ENCODE measurements at places on chromosomes 4 and X.

DNA sequence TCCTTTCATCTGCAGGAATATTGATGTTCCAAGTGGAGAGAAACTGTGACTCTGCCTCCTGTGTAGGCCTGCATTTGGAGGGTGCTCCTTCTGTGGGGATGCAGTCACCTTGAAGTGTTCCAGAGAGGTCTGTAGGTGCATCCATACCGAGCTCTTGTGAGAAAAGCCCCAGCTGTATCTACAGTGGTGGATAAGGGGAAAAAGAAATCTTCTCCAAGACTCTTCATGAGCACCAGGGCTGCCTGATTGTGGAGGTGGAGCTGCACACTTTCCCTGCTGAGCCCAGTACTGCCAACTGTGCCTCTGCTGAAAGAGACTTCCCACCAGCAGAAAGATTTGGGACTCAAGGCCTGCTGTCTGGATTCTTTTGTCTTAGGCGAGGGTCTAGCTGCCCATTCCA is 35.1 kb upstream of the ADH4 start:
- DNase-seq, result no peak

DNA sequence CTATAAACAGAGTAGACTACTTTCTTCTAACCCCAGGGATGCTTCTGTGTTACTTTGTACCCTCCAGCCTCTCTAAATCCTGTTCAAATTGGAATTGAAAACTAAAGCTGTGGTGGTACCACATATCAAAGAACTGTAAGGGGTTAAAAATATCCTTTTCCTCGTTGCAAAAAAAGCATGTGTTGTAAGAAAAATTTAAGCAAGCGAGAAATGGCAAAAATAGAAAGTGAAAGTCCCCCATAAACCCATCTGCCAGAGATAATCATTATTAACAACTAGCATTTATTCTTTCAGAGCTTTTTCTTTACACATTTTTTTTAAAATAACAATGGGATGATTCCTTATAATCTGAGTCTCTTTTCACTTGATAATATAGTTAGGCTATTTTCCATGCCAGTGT is 40.6 kb downstream of the TMEM164 start:
- no peak for DNase-seq

DNA sequence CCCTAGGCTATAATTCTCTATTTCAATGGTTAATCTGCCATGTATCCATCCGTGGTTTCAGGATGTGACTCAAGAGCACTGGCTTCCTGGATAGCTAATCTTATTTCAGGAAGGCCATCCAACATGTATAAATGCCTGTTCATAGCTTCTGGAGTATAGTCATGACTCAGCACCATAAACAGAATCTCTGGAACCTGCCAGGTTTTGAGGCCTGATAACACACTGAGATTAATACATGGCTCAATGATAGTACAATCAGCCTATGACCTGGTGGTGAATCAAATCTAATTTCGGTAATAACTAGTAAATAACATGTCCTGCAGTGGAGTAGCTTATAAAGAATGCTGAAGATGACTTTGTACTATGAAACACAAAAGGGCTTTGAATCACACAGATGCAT is 5.7 kb upstream of the IL13RA2 start:
- no peak for DNase-seq

GRCh38 chr4:73978886-73979285 is 2.9 kb downstream of the PF4 start:
- no peak for DNase-seq

DNA sequence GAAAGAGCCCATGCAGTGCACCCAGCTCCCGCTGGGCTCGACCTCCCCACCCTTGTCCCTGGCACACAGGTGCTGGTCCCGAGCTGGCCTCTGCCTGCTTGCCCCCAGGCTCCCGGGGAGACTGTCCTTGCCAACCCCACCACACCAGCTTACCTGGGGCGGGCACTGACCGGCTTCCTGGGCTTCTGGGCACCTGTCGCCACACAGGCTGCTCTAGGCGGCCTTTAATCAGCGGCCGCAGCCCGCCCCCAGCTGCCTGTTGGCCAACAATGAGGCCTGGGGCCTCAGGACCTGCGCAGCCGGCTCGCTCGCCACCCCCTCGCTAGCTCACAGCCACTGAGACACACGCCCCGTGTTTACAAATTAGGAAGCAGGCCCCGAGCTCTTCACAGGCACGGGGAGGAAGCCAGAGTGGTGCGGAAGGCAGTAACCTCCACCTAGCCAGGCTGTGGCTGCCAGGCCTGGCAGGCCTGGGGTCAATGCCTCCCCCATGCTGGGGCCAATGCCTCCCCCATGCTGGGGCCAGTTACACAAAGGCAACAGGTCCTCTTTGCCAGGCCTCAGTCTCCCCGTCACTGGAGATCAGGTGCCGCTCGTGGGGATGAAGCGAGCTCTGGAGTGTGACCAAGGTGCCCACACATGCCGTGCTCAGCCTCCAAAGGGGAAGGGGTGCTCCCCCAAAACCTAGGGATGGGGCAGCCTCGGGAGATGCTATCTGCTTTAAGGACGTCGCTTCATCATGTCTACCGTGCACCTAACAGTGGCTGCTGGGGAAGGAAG is at the start of gene TREX2:
Gene TREX2 (minus strand): TSS at position 201 of the 780 bp plus-strand sequence. CDS start 626 bp downstream, outside the sequence.
- no peak for DNase-seq

DNA sequence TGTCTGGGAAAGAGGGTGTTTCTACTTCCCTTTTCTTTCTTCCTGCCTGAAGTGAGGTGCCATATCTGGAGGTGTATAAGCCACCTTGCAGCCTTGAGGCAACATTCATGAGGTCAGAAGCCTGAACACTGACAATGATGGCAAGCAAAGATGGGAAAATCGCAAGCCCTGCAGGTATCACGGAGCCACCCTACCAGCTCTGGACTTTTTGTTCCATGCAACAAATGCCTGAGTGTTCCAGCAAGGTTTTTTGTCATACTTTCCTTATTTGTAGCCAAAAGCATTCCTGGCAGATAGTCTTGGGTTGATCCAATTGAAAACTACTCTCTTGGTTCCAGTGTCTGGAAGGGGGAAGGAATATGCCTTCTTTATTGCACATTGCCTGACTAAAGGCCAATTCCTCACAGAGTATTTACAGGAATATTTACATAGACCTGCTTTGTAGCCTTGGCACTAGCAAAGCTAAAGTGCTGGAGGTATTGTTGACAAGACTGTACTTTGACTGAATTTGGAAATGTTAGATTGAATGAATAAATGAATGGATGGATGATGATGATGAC is 14.4 kb upstream of the SOD3 start:
- no peak for DNase-seq

DNA sequence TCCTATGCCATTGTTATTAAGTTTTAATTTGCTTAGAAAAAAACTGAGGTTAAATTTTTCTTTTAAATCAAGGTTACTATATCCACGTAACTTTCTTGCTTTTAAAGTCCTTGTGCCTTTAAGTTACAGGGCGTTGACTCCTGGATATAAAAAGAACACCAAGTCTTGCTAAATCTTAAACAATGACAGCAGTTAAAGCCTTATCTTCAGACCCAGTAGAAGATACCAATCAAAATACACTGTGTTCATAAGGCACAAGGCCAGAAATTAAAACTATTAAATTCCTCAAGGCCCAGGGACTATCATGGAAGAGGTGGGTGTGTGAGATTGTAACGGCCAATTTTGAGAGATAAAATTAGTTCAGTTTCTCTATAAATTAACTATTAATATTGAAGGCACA is 60.4 kb downstream of the PAGE2 start:
- DNase-seq, result no peak

- DNase-seq, result no peak
Observed at GRCh38 chrX:78199851-78200250, 60.4 kb upstream of the TAF9B start.
